Activated naive CD4-positive, alpha-beta T cell treated with anti-CD3 and anti-CD28 coated beads, Interleukin-2, amount 10 ng/mL, durations not matched to agents 7 days and 5 days (primary cell): ENCODE measurements at places on chromosomes 5 and 9.

DNA sequence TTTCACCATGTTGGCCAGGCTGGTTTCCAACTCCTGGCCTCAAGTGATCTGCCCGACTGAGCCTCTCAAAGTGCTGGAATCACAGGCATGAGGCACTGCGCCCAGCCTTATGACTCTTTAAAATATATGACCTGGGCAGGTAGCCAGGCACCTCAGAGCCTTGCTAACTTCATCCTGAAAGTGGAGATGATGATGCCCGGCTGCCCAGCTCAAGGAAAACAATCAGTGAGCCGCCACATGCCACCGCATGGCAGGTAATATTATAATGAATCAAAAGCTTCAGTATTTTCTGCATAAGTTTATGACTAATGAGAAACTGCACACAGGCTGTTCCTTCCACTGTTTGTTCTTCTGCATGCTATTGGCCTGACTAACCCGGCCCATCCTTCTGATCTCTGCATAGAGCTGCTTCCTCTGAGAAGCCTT lies 30.4 kb upstream of the DMRT1 start:
- no peak for DNase-seq

- no peak for DNase-seq
Observed at GRCh38 chr5:122126177-122126755, 3.1 kb upstream of the ZNF474 start.

DNA sequence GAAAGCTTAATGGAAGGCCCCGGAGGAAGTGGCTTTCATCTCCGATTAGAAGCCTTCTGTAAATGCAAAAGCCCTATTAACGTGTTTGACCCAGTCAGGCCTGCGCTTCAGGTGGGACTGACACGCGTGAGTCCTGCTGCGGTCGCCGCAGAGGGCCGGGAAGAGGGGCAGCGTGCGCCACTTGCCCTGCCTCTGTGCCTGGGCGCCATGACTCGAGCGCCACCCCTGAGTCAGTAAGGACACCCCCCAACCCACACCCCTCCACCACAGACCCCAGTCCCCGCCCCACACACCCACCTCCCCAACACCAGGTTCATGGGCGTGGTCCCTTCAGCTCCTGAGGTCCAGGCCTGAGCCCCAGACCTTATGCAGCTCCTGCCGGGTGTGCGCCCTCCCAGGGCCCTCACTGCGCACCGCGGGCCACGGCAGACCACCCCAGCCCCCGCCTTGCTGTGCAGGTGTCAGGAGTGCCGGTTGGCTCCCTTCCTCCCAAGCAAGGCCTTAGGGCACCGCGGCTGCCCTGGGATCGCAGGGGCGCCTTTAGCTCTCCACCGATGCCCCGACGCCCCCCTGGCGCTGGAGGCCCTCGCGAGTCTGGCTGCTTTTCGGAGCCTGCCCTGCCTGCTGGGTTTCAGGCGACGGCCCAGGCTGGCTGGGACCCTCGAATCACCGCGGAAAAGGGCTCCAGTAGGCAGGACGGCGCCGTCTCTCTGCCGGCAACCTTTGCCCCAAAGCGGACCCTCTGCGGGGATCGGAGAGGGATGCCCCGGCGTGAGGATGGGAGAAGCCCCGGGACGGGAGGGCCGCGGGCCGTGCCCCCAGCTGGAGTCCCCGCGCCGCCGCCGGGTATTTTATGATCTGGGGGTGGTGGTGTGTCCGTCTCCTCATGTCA lies 625 bp upstream of the OLFM1 start:
- no peak for DNase-seq

DNA sequence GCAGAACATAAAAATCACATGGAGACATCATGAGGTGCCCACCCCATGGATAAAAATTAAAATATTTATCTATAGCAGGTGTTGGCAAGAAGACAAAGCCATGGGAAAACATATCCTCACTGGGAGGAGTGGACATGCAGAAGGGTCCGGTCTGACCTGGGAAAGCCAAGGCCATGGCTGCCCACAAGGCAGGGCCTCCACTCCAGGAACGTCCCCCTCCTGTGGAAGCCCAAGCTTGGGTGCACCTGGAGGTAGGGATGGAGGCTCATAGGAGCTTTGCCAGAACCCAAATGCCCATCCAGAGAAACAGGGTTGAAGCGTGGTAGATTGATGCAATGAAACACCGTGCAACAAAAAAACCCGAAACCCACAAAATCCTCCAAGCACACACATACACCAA lies 81.4 kb upstream of the COL5A1 start:
- no peak for DNase-seq

DNA sequence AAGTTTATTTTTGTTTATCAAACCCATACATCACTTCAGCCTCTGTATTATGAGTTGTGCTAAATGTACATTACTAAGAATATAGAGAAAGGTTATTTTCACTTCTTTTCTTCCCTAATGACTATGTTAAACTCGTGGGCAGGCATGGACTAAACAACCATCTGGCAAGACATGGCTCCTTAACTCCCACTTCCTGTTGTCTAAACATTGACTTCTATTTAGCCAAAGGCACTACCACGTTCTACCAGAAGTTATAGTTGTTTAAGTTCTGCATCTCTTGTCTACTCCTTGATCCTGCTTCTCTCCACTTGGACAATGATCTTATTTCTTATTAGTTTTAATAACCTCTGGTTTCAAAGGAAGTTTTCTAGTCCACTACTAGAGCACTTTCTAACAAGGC lies 136.1 kb downstream of the MACIR start:
- DNase-seq: no peak

DNA sequence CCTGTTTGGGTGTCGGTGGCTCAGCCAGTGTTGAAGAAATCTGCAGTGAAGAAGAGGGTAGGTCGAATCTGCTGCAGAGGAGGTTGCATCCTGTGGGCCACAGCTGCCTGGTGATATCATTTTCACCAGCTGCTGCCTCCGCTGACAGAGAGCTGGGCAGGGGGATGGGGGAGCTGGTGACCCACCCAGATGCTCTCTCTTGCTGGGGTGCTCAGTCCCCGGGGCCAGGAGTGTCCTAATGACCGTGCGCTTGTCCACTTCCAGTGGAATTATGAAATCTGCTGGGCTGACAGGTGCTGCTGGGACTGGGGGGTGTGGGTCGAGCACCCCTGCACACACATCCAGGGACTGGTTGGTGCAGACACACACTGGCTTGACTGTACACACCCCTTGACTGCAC lies 83.2 kb upstream of the IRX4 start:
- no peak for DNase-seq

GRCh38 chr9:94199776-94200175 lies 59.3 kb upstream of the ZNF169 start:
- DNase-seq: no peak

DNA sequence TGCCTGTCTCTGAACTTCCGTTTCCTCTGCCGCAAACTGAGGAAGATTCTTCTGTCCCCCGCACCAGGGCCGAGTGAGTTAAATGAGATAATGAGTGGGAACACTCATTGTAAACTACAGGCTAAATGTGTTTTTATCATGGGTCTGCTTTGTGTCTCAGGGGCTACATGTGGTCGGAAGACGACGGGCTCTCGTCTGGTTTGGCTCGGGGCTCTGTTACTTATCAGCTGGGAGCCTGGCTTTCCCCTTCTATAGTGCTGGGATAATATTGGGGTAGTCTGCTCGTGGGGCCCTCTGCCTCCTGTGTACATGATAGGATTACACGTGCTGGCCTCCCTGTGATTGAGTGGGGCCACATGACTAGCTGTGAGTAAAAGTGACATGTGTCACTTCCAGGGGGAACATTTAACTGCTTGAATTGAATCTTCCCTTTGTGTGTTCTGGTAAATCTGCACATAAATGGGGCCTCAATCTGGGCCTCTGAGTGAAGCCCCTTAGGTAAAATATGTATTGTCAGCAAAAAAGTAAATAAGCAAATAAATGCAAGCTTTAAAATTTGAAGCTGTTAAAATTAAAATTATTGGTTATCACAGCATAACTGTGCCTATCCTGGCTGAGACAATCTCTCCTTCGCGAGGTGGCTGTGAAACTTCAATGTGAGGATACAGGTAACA lies 86.9 kb upstream of the SH3PXD2B start:
- no peak for DNase-seq

DNA sequence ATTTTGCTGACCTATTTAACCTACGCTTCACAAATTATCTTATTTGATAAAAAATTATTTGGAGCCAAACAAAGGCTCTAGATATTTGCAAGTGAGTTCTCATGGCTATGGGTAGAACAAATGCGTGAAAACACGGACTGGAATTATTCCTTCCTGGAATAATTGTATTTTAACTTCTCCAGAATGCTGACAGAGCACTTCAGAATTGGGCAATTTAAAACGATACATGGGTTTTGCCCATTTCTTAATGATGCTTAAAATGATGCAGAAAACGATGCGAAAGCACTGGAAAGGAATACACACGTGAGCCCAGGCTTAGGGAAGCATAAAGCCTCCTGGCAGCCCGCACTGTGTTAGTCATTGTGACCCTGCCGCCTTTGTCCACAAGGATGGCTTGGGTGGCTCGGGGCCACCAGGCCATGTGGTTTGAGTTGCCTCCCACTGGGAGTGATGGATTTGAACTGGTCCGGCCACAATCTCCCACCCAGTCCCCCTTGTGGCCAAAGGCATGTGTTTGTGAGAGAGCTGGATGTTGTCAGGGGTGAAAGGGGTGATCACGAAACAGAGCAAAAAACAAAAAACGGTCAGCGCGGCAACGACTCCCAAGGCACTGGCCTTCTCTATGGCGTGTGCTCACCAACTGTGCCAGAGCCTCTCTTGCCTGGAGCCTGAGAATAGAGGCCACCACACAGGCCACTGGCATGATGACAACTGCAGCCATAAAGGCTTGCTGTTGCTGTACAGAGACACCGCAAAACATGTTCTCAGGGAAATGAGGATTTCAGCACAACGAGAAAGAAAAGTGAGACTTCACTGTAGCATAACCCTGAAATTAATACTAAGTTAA lies 234.2 kb upstream of the ADAMTS16 start:
- no peak for DNase-seq

DNA sequence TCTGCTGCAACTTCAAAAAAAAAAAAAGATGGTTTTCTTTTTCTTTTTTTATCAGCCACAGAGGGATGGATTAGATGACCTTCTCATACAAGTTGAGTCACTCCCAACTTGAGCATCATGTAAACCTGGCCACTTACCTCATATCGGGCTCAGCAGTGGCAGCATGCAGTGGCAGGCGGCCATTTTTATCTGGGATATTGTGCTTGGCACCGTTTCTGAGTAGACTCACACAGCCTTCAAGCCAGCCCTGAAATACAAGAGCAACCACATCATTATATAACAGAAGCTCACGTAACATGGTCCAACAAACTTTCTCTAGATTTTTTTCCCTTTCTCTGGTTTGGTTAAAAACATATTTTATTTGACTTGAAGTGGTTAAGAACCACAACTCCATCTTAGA lies 62.6 kb downstream of the ANKRD55 start:
- no peak for DNase-seq

DNA sequence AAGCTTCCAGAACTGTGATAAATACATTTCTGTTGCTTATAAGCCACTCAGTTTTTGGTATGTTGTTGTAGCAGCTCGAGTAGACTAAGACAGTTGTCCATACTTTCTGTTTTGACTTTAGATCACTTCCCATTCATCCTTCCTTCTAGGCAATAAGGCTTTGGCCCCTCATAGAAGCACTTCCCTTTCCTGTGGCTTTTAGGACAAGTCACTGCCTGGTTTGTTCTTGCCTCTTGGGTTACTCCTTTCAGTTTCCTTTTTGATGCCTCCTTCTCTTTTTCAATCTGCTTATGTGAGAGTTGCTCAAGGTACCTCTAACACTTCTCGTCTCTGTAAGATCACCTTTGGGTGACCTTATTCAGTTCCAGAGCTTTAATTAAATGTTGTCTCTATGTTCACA lies 72.4 kb upstream of the NTRK2 start:
- no peak for DNase-seq

DNA sequence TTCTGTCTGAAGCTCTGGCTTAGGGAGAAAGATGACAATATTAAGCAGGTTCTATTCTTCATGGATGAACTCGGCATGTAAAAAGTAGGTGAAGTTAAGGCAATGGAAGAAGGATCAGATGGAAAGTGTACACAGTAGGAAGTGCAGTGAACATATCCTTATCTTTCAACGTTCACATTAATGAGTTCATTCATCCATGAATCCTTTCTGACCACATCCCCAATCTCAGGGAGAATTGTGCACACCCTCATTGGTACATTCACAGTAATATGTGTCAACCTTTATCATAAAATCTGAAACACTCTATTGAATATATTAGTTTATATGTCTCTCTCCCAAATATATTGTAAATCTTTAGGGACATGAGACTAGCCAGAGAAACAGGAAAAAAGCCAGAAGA lies 5.5 kb downstream of the GIN1 start:
- no peak for DNase-seq

- no peak for DNase-seq
Observed at GRCh38 chr5:57422341-57422740, 60.3 kb downstream of the ACTBL2 start.

- no peak for DNase-seq
Observed at GRCh38 chr9:97666907-97667686, 30.0 kb downstream of the XPA start.

GRCh38 chr5:98510143-98510985 lies 263.1 kb upstream of the RGMB start:
- DNase-seq: no peak

DNA sequence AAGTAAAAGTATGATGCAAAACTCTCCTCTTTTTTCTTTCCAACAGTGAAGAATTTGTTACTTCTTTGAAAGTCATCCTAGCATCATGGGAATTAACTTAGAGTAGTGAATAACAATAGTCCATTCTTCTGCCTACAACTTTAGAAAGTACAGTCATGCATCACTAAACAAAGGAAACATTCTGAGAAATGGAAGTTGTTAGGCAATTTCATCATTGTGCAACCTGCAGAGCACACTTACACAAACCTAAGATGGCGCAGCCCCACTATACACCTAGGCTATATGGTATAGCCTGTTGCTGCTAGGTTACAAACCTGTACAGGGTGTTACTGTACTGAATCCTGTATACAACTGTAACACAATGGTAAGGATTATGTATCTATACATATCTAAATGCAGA lies 1209.3 kb upstream of the C9orf72 start:
- DNase-seq: no peak

GRCh38 chr5:132815454-132815853 lies 2.4 kb downstream of the SOWAHA start:
- no peak for DNase-seq

DNA sequence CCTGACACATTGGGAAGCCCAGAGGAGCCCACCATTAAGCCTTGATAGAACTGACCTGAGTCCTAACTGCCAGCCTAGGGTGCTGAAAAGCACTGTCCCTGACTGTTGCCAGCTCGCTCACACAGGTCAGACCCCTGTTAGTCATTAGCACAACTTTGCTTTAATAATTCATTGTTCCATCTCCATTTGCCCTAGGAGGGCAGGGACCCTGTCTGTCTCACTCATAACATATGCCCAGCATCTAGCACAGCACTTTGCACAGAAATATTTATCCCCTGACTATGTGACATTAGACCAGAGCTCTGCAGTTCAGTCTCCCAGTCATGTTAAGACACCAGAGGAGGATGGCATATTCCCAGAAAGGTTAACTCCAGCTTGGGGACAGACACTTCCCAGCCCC lies 61.8 kb upstream of the STXBP1 start:
- DNase-seq: no peak

DNA sequence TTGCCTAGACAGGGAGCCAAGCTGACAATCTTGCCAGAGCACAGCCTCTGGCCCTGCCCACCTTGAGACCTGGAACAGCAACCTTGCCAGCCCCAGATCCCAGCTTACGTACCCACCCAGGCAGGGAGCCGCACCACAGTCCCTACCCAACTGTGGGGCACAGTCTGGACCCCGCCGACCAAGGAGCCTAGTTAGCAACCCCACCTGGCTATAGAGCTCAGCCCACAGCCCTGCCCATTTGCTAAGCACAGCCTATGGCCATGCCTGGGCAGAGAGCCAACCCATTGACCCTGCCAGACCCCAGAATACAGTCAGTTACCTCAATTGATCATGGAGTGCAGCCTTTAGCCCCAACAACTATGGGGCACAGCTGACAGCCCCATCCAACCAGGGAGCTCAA lies 97.9 kb upstream of the SH3GL2 start:
- no peak for DNase-seq
